ENCODE measurements at places on chromosomes 7 and 10. TPM values are rescaled to one million over a fixed set of nuclear protein-coding genes. Genes with fewer than 3 reads are reported as not detected.

DNA sequence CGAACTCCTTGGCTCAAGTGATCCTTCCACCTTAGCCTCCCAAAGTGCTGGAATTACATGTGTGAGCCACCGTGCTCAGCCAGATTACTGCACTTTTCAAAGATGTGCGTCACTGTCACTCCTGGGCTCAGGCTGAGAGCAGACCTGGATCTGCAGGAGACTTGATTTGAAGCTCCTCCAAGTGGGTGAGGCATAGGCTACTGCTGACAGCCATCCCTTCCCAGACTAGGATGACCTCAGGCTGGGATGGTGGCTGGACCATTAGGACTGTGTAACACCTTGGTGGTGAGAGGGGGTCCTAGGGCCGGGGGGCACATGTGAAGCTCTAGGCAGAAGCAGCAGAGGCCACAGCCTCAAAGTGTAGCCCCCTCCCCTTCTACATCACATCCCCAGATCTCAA is 8.2 kb upstream of the SRRM3 start:
- H3K36me3 ChIP-seq = no peaks in the 10 kb centered on the region
- H3K4me1 ChIP-seq = no peaks in the 10 kb centered on the region
- no peak for DNase-seq

DNA sequence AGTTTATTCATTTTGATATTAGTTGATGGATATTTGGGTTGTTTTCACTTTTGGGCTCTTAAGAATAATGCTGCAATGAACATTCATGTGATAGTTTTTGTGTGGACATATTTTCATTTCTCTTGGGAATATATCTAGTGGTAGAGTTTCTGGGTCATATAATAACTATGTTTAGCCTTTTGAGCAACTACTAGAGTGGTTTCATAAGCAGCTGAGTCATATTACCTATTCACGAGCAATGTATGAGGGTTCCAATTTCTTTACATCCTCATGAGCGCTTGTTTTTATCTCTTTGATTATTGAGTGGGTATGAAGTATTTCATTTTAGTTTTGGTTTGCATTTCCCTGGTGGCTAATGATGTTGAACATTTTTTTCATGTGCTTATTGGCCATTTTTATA is 182.6 kb downstream of the PON1 start:
- no peaks in the 10 kb centered on the region for H3K4me1 ChIP-seq
- no peaks in the 10 kb centered on the region for H3K27me3 ChIP-seq
- no peaks in the 10 kb centered on the region for H3K36me3 ChIP-seq
- DNase-seq = no peak
- no peak overlapping the region for H3K27ac ChIP-seq
- no peak overlapping the region for H3K4me3 ChIP-seq

GRCh38 chr10:101444058-101444898 is 90.3 kb downstream of the BTRC start:
- no peak overlapping the region for H3K4me3 ChIP-seq
- no peaks in the 10 kb centered on the region for H3K36me3 ChIP-seq
- no peak overlapping the region for H3K27ac ChIP-seq
- DNase-seq = no peak
- no peaks in the 10 kb centered on the region for H3K4me1 ChIP-seq
- H3K27me3 ChIP-seq = no peaks in the 10 kb centered on the region

DNA sequence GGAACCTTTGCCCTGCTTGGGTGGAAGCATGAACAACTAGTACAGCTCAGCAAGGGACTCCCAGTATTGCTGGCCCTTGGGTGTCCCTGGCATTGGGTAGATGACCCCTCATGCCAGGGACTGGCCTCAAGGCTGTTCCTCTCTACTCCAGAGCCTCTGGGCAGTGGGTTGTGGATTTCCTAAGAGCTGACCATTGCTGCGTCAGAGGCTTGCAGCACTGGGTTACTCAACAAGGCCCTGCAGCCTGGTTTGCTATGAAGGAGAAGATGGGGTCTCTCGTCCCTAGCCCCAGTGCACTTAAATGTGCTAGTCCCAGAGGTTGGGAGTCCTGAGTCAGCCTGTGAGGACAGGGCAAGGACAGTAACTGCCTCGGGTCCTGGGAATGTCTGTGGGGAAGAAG is 2.5 kb downstream of the VSIR start:
- H3K36me3 ChIP-seq = no peaks in the 10 kb centered on the region
- H3K4me1 ChIP-seq = no peaks in the 10 kb centered on the region
- no peak overlapping the region for H3K4me3 ChIP-seq
- no peaks in the 10 kb centered on the region for H3K27me3 ChIP-seq
- no peak for DNase-seq
- peak overlapping the region; percentile 86 for H3K27ac ChIP-seq

DNA sequence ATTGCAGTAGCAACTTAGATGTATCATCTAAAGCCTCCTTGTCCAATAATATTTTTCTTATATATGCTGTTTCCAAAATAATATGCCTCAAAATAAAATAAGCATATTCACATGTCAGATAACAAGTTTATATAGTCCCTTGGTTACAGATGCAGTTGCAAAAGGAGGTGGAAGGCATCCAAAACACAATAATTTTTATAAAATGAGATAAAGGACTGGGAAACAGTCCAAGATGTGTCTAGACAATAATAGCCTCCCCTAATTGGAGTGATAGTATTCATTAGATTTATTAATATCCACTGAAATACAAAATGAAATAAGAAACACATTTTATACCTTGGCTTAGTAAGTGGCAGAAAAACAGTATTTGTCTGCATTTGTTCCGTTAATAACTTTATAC is 30.3 kb downstream of the BCAP29 start:
- DNase-seq = no peak
- no peaks in the 10 kb centered on the region for H3K36me3 ChIP-seq
- no peak overlapping the region for H3K4me3 ChIP-seq
- no peak overlapping the region for H3K27ac ChIP-seq
- peaks cover 3% of the 10 kb centered on the region for H3K4me1 ChIP-seq

DNA sequence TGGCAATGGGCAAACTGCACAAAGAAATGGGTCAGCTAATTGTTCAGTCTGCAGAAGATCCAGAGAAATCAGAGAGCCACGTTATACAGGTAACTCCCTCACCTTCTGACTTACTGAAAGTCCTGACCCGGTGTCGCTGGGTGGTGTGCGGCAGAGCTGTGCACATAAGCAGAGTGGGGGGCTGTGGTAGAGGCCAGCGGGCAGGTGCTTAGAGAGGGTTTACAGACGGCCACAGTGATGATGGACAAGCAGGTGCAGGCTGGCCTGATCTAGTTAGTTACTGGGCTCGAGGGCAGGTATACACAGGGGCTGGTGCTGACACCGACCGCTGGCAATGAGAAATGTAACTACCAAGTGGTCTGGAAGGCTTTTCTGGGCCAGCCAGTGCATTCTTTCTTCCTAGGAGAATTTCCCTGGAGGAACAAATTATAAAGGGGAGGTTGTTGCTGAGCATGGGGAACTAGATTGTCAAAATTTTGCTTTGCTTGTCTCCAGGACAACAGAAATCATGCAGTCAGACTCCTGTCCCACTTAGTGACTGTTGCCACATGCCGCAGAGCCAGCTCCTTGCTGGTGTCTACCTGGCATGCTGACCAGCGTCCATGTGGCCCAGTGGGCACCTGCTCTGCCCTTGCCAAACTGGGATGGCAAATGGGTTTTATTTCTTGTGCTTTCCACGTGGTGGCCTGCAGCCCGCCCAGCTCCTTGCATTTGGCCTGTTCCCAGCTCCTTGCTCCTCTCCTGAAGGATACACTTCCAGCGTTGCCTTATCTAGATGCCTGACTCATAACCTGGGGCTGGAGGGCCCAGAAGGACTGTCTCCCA is 28.8 kb downstream of the DENND10 start:
- H3K4me3 ChIP-seq = no peak overlapping the region
- H3K27me3 ChIP-seq = no peaks in the 10 kb centered on the region
- no peak for DNase-seq
- H3K27ac ChIP-seq = no peak overlapping the region
- H3K4me1 ChIP-seq = no peaks in the 10 kb centered on the region
- no peaks in the 10 kb centered on the region for H3K36me3 ChIP-seq

DNA sequence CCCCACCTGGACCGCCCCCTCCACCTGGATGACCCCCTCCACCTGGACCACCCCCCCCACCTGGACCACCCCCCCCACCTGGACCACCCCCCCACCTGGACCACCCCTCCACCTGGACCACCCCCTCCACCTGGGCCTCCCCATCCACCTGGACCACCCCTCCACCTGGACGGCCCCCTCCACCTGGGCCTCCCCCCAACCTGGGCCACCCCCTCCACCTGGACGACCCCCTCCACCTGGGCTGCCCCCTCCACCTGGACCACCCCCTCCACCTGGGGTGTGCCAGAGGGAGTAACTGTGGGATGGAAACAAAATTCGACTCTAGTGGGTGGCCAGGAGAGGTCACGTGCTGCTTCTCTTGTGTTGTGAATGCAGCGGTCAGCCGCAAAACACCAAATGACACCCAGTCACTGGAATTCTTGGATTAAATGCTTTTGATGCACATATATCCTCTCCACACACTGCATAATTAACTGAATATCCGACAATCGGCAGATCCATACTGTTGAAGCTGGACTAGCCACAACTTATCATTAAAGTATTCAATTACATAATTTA is 316.7 kb downstream of the PTPRN2 start:
- H3K27ac ChIP-seq = no peak overlapping the region
- no peaks in the 10 kb centered on the region for H3K4me1 ChIP-seq
- no peak overlapping the region for H3K4me3 ChIP-seq
- DNase-seq = no peak
- no peaks in the 10 kb centered on the region for H3K27me3 ChIP-seq

DNA sequence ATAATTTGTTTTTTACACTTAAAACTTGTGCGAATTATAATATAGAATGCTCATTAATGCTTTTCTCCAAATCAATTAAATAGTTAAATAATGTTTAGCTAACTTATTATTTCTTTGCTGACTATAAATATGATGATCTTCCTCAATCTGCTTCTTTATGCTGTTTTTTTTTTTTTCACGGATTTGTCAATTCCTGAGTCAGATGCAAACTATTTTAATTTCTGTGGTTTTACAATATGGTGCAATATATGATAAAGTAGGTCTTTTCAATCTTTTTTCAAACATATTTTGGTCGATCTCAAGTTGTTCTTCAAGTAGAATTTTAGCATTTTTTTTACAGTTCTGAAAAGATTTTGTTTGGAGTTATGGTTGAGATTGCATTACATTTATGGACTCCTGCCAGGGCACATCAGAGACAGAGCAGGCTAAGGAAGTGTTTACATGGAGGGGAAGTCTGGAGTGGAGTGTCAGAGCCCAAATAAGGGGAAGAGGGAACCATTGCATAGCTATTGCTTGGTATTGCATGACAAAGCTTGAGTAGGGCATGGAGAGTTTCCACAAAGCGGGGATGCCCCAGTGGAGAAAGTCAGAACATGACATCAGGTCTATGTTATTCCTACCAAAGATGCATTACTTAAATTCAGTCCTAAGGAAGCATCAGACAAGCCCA is 204.4 kb downstream of the OTUD1 start:
- H3K27me3 ChIP-seq = no peaks in the 10 kb centered on the region
- no peak overlapping the region for H3K27ac ChIP-seq

DNA sequence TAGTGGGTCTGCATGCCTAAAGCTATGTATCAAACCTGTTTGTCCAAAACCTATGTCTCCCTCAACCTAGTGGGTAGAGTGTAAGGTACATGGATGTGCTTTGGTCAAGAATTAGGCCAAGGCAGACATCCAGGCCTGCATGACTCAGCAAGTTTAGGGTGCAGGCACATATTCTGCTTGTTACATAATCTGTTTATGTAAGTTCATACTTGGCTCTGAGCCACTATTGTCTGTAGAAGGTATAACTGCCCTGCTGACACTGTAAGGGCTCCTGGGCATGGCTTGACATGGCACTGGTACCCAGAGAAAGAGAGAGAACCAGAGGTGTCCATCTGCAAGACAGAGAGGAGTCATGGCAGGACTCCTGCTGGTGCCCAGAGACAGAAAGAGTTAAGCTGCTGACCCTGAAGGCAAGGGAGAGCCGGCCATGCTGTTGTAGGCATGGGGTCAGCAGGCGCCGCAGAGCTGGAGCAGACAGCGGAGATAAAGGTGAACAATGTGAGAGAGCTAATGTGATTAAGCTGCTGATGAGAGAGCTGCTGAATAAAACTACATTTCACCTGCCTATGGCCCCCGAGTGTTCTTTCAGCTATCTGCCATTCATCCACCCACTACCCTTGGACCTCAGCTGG is 118.5 kb upstream of the TMEM106B start:
- no peaks in the 10 kb centered on the region for H3K27me3 ChIP-seq
- H3K27ac ChIP-seq = no peak overlapping the region
- no peaks in the 10 kb centered on the region for H3K4me1 ChIP-seq
- H3K36me3 ChIP-seq = no peaks in the 10 kb centered on the region

- no peak overlapping the region for H3K4me3 ChIP-seq
- no peak for DNase-seq
- no peak overlapping the region for H3K27ac ChIP-seq
- no peaks in the 10 kb centered on the region for H3K4me1 ChIP-seq
Measured at GRCh38 chr7:69645683-69646082, 47.4 kb downstream of the AUTS2 start.

DNA sequence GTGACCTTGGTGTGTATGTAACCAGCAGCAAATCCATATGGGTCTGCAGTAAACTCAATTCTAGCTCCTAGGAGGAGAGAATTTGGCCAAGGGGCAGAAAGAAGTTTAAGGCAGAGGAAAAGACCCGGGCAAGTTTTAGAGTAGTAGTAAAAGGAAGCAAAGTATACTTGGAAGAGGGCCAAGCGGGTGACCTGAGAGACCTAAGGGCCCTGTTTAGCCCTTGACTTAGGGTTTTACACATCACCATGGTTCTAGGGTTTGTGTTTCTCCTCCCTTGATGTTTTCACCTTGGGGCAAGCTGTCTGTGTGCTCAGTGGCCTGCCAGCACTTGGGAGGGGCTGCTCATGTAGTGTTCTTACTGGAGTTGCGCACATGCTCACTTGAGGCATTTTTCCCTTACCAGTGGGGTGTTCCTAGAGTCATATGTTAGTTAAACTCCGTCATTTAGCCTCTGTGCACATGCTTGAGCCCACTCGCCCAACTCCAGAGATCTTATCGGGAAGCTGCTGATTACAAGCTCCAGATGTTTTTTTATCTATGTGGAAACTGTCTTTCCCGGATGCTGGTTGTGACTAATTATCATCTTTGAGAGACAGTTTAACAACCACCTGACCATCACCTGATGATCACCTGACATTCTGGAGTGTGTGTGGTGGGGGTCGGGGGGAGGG is 137.6 kb upstream of the PRSS1 start:
- H3K4me1 ChIP-seq = no peaks in the 10 kb centered on the region
- H3K27ac ChIP-seq = no peak overlapping the region
- H3K4me3 ChIP-seq = no peak overlapping the region
- H3K27me3 ChIP-seq = no peaks in the 10 kb centered on the region
- no peaks in the 10 kb centered on the region for H3K36me3 ChIP-seq

DNA sequence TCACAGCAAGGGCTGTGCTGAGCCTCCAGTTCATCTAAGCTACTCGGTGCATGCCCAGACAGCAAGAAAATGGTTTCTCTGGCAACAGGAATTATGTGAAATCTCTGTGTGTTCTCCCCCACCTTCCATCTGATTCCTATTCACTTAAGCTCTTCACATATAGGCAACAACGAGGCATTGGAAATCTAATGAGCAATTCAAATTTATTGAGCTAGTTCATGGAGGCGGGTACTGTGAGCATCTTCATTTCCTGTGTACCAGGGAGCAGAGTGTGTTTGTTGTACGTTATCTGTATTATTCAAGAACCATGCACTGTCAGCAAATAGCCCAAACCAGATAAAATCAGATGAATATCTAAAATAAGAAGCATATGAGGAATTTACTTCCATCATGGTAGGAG is 739.1 kb downstream of the MAGI2 start:
- DNase-seq = no peak
- no peak overlapping the region for H3K4me3 ChIP-seq
- no peaks in the 10 kb centered on the region for H3K4me1 ChIP-seq
- H3K27me3 ChIP-seq = no peaks in the 10 kb centered on the region

Gene NPSR1
- not detected for total RNA-seq

Gene CACNB2
- total RNA-seq = 17.4 TPM

Gene PON3
- total RNA-seq = 9.5 TPM

Gene CTBP2
- 70.2 TPM for total RNA-seq

Gene ASAH2
- 1.9 TPM for total RNA-seq

Gene HOXA13
- 50.4 TPM for total RNA-seq

Data from prostate gland (tissue), 2 donors.